Left renal cortex interstitium (tissue), 4 donors: ENCODE measurements at places on chromosomes 11 and 22.

GRCh38 chr11:57787920-57788702 is 26.5 kb downstream of the CTNND1 start:
- DNase-seq, result no peak

- no peak for DNase-seq
Measured at GRCh38 chr11:13220148-13220547, 57.4 kb upstream of the BMAL1 start.

- DNase-seq, result peak; percentile 62
Measured at GRCh38 chr11:46120346-46121300, 631 bp downstream of the PHF21A start.

DNA sequence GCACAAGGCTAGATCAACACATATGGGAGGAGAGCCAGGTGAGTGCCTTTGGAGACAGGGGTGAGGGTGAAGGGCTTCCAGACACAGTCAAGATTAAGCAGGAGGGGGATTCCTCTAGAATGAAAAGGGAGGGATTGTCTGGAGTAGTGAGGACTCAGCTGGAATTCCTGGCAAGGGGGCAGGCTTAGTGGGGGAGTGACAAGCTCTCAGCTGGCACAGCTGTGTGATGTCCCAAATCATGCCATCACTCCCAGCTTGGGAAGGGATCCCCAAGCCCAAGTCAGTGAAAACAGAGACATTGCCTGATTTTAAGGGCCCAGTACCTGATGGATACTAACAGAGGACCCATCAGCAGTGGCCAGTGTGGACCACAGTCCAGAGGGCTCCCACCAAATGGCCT is 119.0 kb downstream of the MPPED2 start:
- DNase-seq, result no peak

GRCh38 chr22:50118129-50118528 is 28.3 kb downstream of the MOV10L1 start:
- no peak for DNase-seq

DNA sequence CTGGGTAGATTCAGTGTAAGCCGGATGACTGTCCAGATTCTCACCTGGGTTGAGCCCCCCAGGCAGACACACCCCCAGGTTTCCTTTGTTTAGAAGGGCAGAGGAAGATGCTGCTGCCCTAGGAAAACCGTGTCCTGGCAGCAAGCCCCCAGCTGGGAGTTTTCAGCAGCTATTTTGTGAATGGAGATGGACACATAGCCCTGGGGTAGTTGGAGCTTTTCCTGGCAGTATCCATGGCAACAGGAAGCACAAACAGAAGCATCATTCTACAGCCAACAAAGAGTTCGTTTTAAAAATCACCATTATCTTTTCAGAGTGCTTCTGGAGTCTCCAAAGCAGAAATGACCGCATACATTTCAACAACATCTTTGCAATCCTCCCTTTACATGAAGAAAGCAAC is 245.5 kb downstream of the BRD1 start:
- no peak for DNase-seq

DNA sequence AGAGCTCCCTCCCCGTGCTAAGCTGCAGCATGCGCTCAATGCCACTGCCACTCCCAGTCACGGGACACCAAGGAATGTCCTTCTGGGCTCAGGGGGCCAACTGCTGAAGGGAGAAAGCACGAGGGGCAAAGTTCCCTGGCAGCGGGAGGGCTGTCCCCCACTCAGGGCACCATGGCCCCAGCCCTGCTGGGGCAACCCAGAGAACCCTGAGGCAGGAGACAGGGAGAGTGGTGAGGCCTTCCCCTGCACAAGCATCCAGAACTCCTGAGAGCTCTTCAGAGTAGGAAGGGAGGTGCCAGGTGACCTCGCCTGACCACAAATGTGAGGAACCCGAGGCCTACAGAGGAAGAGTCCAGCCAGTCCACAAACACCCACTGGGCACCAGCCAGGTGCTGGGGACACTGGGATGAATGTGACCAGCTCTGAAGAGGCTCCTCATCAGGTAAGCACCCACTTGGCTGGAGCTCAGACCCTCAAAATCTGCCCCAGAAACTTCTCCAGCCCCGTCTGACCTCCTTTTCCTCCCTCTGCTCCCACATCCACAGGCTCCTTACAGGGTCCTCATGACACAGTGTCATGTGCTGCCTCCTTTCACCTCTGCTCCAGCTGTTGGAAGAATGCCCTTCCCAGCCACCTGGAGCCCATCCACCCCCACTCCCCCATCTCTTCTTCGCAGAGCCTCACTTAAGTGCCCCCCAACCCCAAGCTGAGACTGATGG is 15.6 kb downstream of the GDPD5 start:
- no peak for DNase-seq

GRCh38 chr22:37079158-37079557 is 27.6 kb downstream of the KCTD17 start:
- no peak for DNase-seq
